ENCODE measurements at places on chromosomes 12 and 14.

GRCh38 chr14:71119832-71120231 is 212.6 kb downstream of the PCNX1 start:
- DNase-seq, result no peak

- DNase-seq, result peak; percentile 27
Measured at GRCh38 chr12:905261-906031, 44.0 kb downstream of the RAD52 start.

DNA sequence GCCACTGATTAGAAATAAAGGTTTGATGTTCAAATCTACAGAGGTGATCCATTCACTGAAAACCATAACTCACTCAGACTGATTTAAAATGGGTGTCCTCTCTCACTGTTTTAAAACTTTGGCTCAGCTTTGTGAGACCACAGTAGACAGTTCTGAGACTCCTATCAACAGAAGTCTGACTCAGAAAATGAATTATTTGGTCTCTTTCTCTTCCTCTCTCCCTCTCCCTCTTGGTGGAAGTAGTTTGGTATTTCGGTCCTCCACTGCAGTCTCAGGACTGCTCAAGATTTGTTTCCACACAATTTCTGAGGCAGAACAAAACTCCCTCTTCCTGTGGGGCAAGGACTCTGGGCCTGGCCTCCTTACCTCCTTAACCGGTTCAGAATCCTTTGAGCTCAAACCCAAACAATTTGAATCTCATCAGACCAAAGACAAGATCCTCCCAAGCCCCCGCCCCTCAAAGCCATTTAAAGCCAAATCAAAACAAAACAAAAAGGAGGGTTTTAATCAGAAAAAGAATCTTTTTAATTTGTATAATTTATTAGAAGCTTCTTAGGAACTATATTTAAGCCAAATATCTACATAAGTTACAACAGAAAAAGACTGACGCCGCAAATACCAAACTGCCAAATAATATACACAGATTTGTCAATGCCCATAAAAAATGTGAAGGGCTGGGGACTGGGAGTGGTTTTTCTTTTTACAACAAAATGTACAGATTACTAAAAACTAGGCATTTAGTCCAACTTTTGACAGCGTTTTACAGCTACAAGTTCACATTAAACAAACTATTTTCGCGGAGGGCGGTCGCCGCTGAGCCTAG is 3.9 kb downstream of the NKX2-1 start:
- no peak for DNase-seq

DNA sequence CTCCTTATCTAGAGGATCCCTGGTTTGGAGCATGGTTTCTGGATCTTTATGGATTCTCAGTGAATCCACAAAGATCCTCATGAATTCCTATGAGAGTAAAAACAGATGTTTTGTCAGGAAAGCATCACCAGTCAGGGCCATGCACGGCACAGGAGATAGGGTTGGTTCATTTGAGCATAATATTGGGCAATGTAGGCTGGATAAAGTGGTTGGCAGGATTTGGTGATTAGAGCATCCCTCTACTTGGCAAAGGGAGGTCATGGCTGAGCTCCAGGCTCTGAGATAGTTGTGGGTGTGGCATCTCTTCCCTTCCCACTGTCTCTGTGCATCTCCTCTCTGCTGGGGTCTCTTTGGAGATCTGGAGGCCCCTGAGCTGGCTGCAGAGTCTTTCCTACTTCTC is 149.8 kb downstream of the DACT1 start:
- DNase-seq, result no peak

DNA sequence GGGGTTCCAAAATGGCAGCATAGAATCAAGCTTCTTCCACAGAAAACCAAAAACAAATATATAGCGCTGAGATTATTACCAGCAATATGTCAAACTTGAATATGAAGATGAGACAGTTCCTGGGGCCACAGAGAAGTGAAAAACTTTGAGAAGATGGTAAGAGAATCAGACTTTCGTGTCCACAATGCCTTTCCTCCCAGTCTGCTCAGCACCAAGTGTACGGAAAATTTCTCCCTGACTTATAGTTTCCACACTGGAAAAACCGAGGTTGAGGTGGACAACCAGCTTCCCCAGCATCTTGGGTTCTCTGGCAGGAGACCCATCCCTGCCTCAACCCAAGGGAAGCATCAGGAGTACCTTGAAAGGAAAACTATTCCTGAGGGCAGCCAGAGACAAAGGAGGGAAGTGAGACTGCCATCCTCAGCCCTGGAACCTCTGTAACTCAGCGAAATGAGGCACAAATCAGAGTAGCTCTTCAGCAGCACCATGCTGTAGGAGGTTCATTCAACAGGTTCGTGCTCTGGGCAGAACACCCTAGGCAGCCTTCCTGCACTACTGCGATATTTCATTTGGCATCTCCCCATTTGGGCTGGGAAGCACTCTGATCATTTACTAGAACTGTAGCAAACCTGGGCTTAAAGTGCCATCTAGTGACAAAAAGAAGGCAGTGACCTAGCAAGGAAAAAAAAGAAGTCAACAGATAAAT is 52.4 kb upstream of the CAPRIN2 start:
- DNase-seq, result peak; percentile 85

DNA sequence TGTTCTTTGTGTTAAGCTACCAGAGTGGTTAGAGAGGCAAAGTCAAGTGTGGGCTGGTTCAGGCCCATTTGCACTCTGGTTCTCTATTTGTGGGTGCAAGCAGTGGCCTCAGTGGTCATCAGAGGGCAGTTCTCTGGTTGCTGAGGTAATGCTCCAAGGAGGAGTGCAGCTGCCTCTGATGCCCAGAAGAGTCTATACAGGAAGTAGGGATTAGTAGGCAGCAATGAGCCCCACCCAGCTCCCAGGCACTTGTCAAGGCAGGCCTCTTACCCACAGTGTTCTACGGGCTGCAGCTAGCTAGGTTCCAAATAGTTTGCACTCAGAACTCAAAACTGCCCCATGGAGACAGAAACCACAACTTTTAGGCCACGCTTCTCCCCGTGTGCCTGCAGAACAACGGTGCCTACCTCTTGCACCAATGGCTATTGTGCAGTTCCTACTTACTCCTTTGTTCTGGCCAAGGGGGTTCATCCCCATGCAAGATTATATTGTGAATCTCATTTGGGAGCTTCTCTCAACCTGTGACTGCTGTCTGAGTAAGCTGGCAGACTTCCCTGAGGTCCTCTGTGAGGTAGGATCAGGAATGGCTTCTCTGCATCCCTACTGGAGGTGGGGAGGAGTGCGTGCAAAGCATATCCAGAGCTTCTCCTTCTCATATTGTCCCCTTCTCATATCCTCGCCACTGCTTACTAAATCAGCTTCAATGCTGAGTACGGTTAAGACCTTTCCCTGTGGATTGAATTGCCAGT is 410.3 kb upstream of the LMO3 start:
- no peak for DNase-seq

DNA sequence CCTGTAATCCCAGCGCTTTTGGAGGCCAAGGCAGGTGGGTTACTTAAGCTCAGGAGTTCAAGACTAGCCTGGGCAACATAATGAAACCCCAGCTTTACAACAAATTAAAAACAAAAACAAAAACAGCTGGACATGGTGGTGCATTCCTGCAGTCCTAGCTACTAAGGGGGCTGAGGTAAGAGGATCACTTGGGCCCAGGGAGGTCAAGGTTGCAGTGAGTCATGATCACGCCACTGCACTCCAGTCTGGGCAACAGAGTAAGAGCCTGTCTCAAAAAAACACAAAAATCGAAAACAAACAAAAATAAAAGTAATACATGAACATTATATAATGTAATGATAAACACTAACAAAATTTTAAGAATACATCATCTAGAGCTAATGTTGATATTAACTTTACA is 46.2 kb upstream of the GRIP1 start:
- no peak for DNase-seq

DNA sequence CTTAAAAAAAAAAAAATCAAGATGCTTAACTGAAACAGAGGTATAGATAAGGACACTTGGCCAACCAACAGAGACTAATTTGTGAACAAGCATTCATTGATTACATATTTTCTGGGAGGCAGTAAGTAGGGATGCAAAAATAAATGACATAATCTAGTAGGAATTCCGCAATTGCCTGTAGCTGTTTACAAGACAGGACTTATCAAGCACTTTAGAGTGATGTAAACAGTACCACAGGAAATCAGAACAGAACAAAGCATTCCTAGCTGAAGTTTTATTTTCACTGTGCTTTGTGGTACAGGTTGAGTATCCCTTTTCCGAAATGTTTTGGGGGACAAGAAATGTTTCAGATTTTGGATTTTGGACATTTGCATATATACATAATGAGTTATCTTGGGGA is 68.2 kb upstream of the FGD4 start:
- DNase-seq, result no peak
